ENCODE measurements at places on chromosomes 4 and X. TPM values are rescaled to one million over a fixed set of nuclear protein-coding genes. Genes with fewer than 3 reads are reported as not detected.

The CXCL11 gene
- total RNA-seq, result not detected

- no peak for DNase-seq
- no peaks in the 10 kb centered on the region for H3K36me3 ChIP-seq
- H3K4me3 ChIP-seq, result no peak overlapping the region
These were observed 94.9 kb downstream of the HDAC8 start for GRCh38 chrX:72477781-72478181.

The MCTS1 gene
- total RNA-seq, result 91.3 TPM

- H3K4me3 ChIP-seq, result no peak overlapping the region
- DNase-seq, result no peak
- H3K27me3 ChIP-seq, result no peaks in the 10 kb centered on the region
- no peaks in the 10 kb centered on the region for H3K4me1 ChIP-seq
These were observed 106.7 kb upstream of the MSX1 start for GRCh38 chr4:4752576-4753401.

GRCh38 chr4:76105652-76106051 lies 31.1 kb downstream of the ART3 start:
- no peaks in the 10 kb centered on the region for H3K36me3 ChIP-seq
- peaks cover 23% of the 10 kb centered on the region for H3K27me3 ChIP-seq
- H3K4me1 ChIP-seq, result no peaks in the 10 kb centered on the region
- H3K27ac ChIP-seq, result no peak overlapping the region
- no peak for DNase-seq

- peaks cover 6% of the 10 kb centered on the region for H3K4me1 ChIP-seq
- H3K27me3 ChIP-seq, result peaks cover 2% of the 10 kb centered on the region
- no peak overlapping the region for H3K4me3 ChIP-seq
- no peaks in the 10 kb centered on the region for H3K36me3 ChIP-seq
These were observed 25.4 kb upstream of the ACSL1 start for GRCh38 chr4:184851200-184851541.

GRCh38 chr4:185764876-185765275 lies 47.1 kb downstream of the SORBS2 start:
- no peak for DNase-seq
- H3K27ac ChIP-seq, result no peak overlapping the region
- H3K4me1 ChIP-seq, result peaks cover 5% of the 10 kb centered on the region
- H3K4me3 ChIP-seq, result no peak overlapping the region

The TKTL2 gene
- total RNA-seq, result not detected

GRCh38 chrX:74015379-74016019 lies 288.5 kb upstream of the ZCCHC13 start:
- no peaks in the 10 kb centered on the region for H3K36me3 ChIP-seq
- H3K4me3 ChIP-seq, result no peak overlapping the region
- H3K4me1 ChIP-seq, result peaks cover 4% of the 10 kb centered on the region
